ENCODE measurements at places on chromosomes 2 and 18.

DNA sequence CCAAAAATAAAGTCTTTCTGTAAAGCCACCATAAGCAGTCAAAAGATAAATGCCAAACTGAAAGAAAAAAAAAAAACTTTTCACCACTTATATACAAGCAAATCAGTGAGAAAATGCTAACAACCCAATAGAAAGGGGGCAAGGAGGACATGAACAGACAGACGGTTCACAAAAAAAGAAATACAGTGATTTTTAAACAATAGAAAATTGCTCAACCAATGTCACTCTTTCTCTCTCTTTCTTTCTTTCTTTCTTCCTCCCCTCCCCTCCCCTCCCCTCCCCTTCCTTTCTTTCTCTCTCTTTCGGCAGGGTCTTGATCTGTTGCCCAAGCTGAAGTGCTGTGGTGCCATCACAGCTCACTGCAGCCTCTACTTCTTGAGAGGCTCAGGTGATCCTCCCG, 28.8 kb upstream of the SPATA3 start:
- DNase-seq, result no peak

GRCh38 chr2:67626656-67627055, 229.5 kb downstream of the ETAA1 start:
- no peak for DNase-seq

DNA sequence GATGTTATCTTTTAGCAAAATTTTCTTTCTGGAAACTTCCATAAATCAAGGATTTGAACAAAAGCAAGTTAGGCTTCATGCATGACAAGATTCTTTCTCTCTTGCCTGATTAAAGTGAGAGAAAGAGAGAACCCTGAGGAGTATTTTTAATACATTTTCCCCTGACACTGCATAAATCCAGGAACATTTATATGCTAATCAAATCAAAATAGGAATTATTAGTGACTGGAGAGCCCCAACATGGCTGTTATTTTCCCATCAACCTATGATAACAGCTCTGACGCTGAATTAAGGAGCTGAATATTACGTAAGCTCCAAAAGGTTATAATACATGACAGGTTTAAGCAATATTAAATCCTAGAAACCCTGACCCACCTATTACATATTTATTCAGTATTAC, 930.2 kb upstream of the PIK3C3 start:
- DNase-seq, result no peak

DNA sequence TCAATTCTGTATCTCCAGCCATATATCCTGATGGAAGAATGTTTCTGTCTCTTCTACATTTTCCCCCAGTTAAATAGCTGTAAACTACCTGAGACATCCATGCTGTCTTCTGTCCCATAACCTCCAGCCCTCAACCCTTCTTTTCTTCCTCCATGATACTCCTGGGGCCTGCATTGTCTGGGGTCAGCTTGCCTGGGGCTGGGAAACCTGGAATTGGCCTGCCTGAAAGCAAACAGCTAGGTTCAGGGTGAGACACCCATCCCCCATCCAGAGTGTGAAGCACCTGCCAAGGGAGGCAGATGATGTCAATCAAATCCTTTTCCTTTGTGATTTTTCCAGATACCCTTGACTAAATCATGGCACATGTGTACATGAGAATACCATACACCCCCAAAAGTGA, 313.7 kb upstream of the MGAT5 start:
- DNase-seq, result no peak

DNA sequence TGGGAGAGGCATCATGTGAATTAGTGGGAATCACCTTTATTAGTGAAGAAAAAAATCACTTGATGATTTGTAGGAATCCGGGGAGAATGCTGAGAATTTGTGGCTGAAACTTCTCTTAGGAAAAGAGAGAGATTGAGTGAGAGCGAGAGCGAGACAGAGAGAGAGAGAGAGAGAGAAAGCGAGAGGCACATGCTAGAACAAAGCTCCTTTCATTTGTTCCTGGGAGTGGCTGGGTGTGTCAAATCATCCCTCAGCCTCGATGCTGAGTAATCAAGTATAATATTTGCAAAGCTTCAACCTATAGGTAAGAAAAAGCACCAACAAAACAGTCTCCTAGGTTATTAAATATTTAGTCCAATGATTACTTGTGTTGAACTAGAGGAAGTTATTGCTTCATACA, 4.4 kb upstream of the SERPINB5 start:
- no peak for DNase-seq

DNA sequence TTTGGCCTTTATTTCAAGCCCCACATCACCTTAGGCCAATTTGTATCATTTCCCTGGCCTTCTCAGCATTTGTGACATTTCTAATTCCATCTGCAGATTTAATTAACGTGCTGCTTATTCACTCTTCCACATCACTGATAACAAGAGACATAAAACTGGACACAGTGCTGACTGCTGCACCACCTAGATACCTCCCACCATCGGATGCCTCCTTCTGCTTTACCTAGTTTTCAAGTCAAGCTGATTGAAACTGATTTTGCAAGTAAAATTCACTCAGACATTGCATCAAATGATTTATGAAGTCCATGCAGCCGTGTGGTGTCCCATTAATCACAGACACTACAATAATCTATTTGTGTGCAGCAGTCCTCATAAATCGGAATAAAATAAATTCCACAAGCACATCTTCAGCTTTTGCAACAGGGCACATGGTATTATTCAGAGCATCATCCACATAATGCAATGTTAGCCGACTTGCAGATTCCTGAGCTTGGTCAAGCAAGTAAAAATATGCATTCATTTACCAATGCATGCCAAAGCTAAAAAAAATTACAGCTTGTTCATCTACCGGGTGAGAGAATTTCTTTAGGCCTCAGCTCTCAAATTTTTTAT, 15.9 kb upstream of the CRIM1 start:
- no peak for DNase-seq

GRCh38 chr2:197134206-197134605, 176.4 kb downstream of the ANKRD44 start:
- DNase-seq, result no peak

DNA sequence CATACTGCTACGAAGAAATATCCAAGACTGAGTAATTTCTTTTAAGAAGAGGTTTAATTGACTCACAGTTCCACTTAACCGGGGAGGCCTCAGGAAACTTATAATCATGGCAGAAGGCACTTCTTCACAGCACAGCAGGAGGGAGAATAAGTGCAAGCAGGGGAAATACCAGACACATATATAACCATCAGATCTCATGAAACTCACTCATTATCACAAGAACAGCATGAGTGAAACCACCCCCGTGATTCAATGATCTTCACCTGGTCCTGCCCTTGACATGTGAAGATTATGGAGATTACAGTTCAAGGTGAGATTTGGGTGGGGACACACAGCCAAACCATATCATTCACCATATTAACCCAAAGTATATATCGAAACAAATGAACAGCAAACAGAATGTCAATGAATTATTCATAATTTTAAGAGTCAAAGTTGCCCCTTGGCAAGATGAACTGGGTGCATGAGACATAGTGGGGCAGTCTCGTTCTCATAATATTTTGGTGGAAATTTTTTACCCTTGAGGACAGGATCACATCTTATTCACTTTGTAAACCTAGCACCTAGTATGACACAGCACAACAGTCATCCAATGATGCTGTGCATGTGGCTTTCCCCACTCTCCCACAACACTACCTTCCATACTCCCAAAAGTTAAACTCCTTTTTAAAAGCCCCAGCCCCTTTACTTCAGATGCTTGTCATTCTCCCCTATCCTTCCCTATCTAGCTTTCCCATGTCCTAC, 425.3 kb downstream of the ZEB2 start:
- DNase-seq, result no peak
